RWPE2 (cell line): ENCODE measurements at places on chromosomes 1 and 21.

GRCh38 chr1:176205332-176205914, 1.7 kb downstream of the COP1 start:
- no peak for DNase-seq

GRCh38 chr1:203990118-203990517, 82.8 kb upstream of the SOX13 start:
- no peak for DNase-seq

GRCh38 chr1:226457307-226457712, 49.4 kb upstream of the PARP1 start:
- DNase-seq: no peak

GRCh38 chr1:245411245-245412036, 256.7 kb downstream of the KIF26B start:
- DNase-seq: no peak

DNA sequence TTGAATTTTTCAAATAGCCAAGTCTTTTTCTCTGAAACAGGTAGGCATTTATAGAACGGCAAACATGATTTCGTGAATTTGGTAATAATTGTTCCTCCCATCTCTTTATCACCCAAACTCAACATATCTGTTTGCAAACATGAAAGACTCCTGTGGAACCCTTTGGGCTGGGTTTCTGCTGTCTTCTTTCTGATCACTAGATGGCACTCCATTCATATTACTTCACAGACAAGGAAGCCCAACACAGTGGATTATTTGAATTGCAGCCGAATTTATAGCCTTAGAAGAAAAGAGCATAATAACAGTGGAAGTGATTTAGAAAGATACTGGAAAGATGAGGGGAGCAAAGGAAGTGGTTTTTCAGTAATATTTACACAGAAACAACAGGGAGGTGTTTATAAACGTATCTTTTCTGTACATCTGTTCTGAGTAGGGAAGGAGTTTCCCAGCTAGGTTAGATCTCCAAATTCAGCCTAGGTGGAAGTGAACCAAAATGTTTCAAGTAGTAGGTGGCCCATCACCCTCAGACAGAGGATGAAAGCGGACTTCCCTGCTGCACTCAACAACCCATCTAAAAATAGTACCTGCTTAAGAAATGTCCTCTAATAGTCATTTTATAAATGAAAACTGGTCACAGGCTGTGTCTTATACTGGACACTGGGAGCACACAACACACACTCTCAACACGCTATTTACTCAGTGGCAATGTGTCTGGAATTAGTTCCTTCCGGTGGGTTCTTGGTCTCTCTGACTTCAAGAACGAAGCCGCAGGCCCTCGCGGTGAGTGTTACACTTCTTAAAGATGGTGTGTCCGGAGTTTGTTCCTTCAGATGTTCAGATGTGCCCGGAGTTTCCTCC, 67.6 kb downstream of the MAP3K21 start:
- no peak for DNase-seq

DNA sequence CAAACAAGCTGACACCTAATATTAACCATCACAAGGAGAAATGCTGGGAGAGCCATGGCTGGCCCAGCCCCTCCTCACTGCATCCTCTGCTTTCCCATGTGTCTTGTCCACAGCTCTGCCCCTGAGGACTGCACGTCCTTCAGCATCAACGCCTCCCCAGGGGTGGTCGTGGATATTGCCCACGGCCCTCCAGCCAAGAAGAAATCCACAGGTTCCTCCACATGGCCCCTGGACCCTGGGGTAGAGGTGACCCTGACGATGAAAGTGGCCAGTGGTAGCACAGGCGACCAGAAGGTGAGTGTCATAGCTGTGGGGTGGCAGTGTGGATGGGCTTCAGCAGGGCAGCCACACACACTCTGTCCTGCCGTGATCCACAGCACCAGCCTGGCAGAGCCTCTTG, 22.9 kb downstream of the PADI4 start:
- DNase-seq: no peak

GRCh38 chr1:167104256-167104633, 10.4 kb downstream of the STYXL2 start:
- DNase-seq: no peak

DNA sequence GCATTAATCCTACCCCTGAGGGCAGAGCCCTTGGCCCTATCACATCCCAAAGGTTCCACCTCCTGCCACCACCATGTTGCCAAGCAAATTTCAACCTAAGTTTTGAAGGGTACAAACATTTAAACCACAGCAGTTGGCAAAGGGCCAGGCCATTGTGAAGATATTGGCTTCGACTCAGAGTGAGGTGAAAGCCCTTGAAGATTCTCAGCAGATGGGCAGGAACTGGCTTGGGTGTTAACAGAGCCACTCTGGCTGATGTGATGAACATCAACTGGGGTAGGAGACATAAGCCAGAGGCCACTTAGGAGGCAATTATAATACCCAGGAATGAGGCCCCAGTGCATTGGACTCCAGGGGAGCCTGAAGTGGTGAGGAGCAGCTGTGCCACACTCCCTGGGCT, 207.7 kb upstream of the KAZN start:
- no peak for DNase-seq

DNA sequence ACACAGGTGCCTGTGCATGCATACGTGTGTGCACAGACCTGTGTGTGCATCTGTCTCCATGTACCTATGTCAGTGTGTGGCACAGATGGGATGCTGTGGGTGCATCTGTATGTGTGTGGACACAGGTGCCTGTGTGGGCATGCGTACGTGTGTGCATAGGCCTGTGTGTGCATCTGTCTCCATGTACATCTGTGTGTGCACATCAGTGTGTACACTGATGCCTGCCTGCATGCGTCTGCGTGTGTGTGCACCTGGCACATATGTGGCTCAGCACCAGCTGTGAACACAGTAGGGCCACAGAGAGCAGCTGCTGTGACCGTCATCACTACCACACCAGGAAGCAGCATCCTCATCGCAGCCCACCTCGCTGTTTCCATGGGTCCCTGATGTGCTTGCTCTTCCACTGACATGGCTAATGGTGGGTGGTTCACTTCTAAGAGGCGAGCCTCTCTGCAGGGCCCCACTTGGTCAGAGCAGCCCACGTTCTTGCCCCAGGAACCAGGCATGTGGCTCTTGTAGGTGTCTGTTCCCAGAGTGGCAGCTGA, 9.6 kb upstream of the SPATC1L start:
- no peak for DNase-seq

DNA sequence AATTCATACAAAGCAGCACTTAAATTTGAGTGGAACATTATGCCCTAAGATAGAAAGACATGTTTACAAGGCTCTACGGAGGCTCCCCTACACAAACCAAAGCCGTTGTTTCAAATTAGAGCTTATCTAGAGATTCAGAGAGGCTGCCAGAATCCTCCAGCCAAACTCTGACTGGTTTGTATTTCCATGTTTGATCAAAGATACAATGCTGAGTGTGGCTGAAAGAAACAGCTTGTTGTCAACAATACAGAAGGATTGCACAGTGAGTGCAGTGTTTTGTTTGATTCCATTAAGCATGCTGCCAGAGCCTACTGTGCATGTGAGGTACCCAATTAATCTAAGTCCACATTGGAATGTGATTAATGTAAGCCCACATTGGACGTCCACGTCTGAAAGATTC, 402.7 kb downstream of the DISC1 start:
- no peak for DNase-seq

DNA sequence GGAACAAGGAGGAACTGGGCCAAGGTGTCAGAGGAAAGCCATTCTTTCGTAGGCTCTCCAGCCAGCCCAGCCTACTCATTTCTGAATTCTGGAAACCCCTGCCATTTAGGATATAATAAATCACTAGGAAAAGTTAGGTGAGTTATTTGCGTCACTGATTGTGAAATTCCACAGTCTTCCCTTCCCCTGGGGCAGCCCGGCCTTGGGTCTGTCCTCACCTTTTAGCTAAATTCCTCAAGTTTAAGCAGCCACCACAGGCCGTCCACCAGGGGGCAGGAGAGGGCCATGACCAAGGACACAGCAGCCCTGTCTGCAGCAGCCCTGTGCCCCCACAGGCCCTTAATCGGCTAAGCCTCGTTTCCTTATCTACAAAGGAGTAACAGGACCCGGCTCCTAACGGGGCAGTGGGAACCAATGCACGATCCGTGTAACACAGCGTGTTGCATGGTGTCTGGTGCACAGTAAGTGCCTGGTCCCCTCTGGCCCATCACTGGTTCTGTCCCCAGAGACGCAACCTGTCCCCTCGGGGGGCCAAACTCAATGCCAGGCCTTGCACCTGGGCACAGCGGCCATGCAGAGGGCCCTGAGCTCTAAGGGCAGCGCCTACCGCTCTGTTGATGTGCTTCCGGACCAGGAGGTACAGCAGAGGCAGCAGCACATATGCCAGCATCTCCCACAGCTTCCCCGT, 18.1 kb downstream of the GPR157 start:
- DNase-seq: peak; percentile 92

GRCh38 chr21:35601211-35601610, 459.1 kb downstream of the SETD4 start:
- DNase-seq: no peak

DNA sequence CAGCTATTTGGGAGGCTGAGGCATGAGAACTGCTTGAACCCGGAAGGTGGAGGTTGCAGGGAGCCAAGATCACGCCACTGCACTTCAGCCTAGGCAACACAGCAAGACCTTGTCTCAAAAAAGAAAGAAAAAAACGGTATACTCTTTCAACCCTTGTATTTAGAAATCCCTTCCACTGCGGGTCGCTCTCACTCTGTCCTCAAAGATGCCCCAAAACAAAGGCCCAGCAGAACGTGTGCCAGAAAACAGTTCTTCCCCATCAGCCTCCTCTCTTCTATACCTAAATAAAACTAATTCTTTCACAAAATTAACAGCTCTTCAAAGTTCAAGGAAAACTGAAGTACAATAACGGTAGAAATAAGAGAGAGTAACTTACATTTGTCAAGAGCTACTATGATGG, 13.2 kb downstream of the SETD4 start:
- DNase-seq: no peak

DNA sequence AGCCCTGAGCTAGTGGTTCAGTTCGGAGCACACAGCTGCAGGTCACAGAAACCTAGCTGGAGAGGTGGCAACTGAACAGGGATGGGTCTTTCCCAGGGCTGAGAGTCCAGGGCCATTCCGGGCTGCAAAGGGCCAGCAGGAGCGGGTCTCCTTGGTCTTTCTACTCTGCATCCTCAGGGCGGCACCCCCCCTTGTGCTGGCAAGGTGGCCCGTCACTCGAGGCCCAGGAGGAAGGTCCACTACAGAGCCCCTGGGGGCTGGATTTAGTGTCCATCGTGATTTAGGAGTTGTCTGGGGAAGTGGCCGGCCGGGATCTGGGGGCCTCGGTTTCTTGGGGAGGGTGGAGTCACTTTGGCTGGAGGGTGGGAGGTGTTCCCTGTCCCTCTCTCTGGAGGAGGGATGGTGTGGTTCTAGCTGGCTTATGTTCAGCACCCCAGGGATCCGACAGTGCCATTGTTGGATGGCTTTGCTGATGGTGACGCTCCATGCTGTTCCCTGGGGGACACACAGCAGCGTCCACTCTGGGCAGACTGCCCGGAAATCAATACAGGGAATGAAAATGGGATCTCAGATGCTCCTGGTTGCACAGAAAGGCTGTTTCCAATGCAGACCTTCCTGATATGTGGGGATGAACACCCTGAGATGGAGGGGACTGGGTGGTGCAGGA, 64.4 kb downstream of the UMODL1 start:
- no peak for DNase-seq

DNA sequence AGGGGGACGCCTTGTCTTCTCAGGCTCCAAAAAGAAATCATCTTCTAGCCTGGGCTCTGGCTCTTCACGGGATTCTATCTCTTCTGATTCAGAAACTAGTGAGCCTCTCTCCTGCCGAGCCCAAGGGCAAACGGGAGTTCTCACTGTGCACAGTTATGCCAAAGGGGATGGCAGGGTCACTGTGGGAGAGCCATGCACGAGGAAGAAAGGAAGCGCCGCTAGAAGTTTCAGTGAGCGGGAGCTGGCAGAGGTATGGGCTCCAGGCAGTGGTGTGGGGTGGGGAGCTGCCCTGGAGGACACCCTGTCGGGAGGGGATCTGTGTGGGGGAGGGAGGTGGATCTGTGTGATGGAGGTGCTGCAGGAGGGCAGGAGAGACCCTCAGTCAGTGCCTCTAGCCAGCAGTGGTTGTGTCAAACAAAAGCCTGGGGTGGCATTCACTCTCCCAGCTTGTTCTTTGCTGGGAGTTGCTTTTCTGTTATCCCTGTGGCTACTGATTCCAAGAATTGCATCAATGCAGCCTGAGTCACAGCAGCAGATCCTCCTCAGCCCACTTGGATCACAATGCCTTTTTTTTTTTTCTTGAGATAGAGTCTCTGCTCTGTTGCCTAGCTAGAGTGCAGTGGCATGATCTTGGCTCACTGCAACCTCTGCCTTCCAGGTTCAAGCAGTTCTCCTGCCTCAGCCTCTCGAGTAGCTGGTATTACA, 21.8 kb downstream of the KDM4A start:
- no peak for DNase-seq

DNA sequence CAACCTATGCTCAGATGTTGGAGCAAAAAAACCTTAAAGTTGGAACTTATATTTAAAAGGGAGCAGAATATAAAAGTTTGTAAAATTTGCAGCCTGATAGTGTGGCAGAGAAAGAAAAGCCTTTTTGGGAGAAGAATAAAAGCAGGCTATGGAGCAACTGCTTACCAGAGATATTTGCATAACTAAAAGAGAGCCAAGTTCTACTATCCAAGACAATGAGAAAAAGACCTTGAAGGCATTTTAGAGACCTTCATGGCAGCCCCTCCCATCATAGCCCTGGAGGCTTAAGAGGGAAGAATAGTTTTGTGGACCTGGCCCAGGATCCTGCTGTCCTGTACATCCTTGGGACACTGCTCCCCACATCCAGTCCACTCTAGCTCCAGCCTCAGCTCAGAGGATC, 312.5 kb upstream of the ZRANB2 start:
- DNase-seq: no peak

- DNase-seq: no peak
Observed at GRCh38 chr1:115311474-115311989, 26.5 kb downstream of the NGF start.

- DNase-seq: no peak
Observed at GRCh38 chr1:207817166-207817565, 65.3 kb downstream of the CD46 start.

DNA sequence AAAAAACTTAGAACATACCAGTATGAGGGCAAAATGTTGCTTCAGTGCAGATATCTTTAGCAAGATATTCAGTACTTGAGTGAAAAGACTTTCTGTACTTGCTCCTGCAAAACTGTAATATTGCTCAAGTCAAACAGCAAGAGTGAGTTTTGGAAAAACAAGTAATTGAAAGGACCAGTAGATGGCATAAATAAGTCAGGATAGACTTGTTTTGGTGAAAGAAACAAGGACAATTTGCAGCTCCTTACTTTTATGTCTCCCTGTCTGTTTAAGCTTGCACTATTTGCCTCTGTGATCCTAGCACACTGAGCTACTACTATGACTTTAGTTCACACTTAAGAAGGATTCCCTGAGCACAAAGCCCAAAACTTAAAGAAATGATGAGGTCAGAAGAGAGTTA, 39.1 kb downstream of the IFI44 start:
- no peak for DNase-seq

DNA sequence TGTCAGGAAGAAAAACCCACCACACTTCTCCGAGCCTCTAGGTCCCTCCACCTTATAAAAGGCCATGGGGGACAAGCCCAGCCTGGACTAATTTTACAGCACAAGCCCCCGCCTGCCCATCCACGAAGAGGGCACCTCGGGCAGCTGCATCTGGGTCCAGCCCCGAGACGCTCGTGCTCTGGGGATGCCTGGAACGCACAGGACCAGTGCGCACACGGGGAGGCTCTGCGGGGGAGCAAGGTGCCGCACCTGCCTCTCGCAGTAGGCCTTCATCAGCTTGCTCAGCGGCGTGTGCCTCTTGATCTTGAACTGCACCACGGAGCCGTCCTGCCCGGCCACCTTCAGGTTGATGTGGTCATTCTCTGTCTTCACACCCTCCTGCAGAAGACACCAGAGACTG, 4.1 kb downstream of the SUMO3 start:
- DNase-seq: no peak
